T47D (cell line): ENCODE measurements at places on chromosomes 6 and 20.
A peak's percentile ranks its signal among the peaks of the same experiment; 100 is the strongest.

GRCh38 chr6:43021270-43022047, at the start of gene RRP36:
Gene RRP36 (plus strand): TSS chr6:43021623. CDS start chr6:43021655, 32 bp downstream.
- peak; percentile 75 for DNase-seq

DNA sequence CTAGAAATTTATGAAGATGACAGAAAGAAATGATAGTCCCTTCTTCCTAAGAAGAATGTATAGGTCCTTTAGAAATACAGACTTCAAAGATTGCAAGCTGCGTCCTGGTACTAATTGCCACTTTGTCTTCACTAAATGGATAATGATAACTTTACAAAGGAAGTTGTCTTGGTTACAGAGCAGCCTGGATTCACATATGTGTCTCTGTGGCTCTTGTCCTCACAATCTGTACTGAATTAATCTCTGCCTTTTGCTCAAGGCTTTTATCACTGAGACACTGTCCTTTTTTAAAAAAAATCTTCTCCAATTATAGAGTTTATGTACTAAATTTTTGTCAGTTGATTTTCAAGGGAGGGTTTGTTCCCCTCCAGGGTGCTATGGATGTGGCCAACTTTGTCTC, 17.5 kb upstream of the MRAP2 start:
- DNase-seq = no peak

DNA sequence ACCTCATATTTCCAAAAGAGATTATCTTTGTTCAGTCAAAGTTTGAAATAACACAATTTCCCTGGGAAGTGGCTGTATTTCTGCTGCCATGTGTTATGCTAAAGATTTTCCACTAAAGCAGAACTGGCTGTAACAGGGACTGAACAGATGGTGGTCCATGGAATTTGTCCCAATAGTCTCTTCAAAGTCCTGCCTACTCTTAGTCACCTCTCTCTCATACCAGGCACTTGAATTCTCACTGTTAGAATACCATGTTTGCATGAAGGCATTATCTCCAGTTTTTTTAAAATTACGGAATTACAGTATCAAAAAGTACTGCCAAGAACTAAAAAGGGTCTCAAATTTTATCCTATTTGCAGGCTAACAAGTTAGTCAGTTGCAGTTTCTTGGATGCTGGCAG, 105.0 kb upstream of the HDDC2 start:
- no peak for DNase-seq

- peak; percentile 23 for DNase-seq
Measured at GRCh38 chr6:23952245-23952644, 173.8 kb upstream of the NRSN1 start.

DNA sequence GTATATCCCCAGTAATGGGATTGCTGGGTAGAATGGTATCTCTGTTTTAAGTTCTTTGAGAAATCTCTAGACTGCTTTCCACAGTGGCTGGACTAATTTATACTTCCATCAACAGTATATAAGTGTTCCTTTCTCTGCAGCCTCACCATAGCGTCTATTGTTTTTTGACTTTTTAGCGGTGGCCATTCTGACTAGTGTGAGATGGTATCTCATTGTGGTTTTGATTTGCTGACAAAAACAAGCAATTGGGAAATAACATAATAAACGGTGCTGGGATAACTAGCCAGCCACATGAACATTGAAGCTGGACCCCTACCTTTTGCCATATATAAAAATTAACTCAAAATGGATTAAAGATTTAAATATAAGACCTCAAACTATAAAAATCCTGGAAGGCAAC, 14.2 kb downstream of the OR2A4 start:
- no peak for DNase-seq

GRCh38 chr6:144314562-144314961, 29.4 kb downstream of the UTRN start:
- DNase-seq = no peak

DNA sequence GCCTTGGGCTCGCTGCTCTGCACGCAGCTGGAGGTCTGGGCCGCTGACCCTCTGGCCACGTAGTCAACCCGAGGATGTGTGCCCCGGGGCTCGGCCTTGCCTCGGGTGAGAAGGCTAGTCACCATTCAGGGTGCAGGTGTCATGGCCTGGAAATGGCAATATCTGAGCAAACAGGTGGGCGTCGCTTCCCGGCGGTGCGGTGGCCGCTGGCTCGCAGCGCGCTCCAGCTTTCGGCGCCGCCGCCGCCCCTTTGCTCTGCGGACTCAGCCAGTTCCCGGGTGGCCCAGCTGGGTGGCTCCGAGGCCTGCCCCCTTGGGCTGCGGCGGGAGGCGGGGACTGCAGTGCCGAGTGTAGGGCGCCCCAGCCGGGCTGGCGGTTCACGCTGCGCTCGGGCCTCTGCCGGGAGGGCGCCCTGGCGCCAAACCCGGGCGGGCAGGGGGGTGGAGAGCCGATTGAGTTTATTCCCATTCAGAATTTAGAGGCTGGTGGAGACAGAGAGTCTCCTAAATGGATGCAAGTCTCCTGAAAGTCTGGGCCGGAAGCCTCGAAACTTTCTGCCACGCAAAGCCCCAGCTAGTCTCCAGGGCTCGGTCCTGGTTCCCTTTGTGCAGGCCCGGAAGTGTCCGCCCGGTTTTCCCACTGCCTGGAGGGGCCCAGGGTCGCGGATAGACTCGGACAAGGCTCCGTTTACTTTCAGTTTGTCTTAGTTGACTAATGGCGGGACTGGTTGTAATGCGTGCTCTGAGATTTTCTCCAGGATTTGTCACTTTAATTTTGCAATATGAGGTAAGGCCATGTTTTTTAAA, 11.3 kb upstream of the TFAP2A start:
- no peak for DNase-seq

DNA sequence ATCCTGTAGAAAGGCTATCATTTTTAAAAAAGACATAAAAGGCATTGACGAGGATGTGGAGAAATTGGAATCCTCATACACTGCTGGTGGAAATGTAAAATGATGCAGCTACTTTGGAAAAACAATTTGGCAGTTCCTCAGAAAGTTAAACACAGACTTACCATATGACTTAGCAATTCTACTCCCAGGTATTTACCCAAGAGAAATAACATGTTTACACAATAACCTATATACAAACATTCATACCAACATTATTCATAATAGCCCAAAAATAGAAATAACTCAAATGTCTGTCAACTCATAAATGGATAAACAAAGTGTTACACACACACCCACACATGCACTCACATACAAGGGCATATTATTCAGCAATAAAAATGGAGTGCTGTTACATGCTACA, 23.4 kb upstream of the CEP85L start:
- peak; percentile 18 for DNase-seq

DNA sequence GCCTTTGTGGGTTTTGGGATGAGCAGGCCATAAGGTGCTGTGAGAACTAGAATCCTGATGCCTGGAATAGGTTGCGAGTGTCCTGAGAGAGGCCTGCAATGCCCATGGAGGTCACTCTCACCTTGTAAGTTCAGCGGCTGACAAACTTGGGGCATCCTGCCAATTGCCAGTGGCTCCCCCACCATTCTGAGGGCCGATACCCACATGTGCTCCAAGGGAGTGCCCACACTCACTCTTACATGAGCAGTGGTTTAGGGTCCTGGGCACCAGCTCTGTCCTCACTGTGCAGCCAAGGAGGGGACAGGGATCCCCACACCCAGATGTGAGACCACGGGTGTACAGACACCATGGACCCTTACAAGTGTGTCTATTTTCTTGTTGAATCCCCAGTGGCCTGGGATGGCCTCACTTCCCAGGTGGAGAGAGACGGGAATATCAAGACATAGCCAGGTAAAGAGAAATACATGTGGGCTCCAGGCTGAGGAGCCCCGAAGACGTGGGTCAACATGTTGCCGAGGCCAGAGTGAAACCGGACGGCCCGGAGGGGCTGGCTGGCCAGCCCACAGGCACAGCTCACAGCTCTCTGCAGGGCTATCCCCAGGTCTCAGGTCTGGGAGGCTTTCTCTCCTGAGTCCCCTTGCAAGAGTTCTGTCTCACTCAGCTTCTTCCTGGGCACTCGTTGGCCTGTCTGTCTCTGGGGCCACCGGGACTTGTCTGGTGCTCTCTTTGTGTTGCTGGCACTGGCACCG, 2.0 kb upstream of the CST9 start:
- no peak for DNase-seq

GRCh38 chr20:40765814-40766480, 76.9 kb upstream of the MAFB start:
- no peak for DNase-seq

DNA sequence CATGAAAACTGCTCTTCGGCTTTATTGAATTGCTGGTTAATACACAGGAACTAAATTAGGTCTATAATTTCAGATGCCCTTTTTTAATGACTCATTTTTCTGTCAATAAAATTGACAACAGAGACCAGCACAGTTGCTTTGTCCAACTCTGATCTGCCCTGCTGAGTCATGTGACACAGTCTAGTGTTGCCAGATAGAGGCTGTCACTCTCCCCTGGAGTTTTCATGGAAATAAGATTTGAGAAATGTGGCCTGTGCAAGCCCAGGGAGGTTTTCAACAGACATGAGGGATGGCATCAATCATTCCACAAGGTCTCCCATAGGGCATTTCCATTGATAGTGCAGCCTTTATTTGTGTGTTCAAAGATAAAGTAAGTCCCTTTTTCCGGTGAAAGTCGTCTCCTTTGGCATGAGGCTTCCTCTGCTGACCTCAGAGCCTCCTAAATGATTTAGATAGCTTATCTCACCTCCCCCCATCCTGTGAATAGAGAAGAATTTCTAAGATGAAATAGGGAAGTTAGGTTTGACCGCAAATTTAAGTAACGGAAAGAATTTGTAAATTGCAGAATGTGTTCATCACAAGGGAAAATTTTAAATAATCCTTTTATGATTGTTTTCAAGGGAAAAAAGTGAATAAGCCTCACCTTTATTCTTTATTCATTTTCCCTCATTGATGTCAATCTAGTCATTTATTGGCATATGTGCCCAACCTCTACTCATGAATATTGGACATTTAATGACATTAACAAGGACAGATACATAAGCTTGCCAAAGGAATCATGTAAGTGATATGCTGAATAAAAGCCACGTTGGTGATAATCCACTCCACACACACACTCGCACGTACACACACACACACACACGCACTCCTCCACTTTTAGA, 277.7 kb downstream of the ADGB start:
- DNase-seq = no peak

GRCh38 chr6:110246900-110247546, 66.8 kb downstream of the CDC40 start:
- no peak for DNase-seq

GRCh38 chr6:20173833-20174792, 38.2 kb downstream of the MBOAT1 start:
- DNase-seq = no peak

DNA sequence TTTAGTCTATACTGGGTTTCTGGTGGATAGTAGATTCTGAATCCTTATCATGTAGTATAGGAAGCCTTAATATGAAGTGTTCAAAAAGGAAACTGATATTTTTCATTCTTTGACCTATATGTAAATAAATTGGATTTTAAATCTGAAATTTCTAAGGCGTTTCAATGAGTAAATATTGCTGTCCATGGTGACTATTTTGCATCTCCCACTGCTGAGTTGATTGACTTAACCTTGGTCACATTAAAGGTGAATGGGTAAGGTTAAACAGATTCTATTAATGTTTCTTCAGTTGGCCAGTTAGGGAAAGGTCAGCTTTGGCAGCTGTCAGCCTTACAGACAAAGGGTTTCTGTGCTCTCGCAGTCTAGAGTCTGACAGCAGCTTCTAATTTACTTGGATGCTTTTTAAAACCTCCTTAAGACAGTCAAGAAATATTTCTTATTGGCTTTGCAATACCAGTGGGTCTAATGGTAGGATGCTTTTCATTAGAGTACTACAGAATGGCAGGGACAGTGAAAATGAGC, 24.8 kb downstream of the PRIM2 start:
- DNase-seq = no peak

GRCh38 chr20:2521369-2522305, 12.9 kb upstream of the ZNF343 start:
- DNase-seq = peak; percentile 39

- DNase-seq = peak; percentile 33
Measured at GRCh38 chr20:25546048-25546447, 39.3 kb downstream of the NINL start.

DNA sequence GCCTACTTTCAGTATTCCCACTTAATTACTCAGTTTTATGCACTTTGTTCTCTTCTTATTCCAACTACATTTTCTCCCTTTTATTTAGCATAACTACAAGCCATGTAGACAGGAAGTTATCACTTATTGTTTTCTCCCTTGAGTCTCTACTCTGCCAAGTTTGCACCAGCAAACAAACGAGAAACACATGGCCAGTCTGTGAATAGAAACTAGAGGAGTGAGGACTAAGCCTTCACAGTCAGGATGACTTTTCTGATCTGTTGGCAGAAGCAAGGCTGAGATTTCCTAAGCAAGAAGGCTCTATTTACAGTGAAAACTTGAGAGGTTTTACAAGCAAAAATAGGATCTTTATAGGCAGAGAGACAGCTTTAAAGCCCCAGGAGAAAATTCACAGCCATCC, 69.8 kb upstream of the TINAG start:
- DNase-seq = no peak

DNA sequence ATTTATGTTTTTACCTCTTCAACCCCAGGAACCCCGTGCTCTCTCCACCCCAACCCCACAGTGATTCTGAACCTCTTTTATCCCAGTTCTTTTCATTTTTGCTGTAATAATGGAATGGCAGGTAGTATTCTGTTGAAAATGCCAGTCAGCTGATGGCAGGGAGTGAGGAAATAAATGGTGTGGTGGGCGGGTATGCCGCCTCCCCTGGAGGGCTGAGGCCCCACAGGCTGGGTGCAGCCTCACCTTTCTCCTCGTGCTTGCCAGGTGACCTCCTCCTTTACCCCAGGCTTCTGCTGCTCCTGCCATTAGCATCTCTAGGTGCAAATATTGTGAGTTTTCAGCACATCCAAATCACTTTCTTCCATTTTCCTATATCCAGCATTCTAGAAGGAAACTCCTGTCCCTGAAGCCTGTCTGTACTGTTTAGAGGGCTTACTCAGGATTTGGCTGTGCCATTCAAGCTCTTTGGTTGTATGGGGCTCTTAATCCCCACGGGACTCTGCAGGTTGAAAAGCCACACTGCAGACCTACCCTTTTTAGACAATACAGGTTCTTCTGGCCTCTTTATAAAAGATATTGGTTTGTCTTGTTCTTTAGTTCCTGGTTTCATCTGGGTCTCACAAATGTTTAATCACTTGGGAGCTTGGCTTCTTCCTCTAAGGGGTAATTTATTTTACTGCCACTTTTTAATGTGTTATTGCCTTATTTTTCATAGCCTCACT, 201.8 kb downstream of the JARID2 start:
- no peak for DNase-seq

DNA sequence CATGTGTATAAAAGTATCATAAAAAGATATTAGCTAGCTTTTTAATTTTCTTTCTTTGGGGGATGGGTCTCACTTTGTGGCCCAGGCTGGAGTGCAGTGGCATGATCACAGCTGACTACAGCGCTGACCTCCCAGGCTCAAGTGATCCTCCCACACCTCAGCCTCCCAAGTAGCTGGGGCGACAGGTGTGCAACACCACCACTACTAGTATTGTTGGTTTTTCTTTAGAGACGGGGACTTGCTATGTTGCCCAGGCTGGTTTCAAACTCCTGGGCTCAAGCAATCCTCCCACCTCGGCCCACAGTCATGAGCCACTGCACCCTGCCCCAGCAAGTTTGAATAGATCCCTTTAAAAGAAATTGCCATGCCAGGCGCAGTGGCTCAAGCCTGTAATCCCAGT, 6.5 kb downstream of the TCFL5 start:
- DNase-seq = no peak
